HT-29 (cell line): ENCODE measurements at places on chromosomes 12 and 14.

GRCh38 chr14:96940009-96940408, 142.8 kb downstream of the VRK1 start:
- DNase-seq, result peak; percentile 10

DNA sequence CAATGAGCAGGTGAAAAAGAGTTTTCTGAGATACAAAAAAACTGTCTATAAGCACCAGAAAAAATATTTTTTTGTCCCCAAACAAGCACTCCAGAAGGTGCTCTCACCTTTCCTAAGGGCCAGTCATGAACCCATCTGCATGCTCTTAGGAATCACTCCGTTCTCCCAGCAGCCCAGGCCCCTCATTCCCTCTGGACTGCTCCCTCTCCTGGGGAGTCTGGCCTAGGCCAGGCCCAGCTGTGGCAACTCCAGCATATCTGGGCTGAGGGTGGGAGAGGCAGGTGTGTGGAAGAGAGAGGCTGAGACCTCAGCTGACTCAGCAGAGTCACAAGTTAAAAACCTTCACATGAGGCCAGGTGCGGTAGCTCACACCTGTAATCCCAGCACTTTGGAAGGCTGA, 54.6 kb downstream of the TRAFD1 start:
- DNase-seq, result no peak

GRCh38 chr12:110813285-110813684, 33.5 kb upstream of the CCDC63 start:
- no peak for DNase-seq

- DNase-seq, result no peak
Measured at GRCh38 chr12:26273811-26274210, 78.4 kb downstream of the SSPN start.

DNA sequence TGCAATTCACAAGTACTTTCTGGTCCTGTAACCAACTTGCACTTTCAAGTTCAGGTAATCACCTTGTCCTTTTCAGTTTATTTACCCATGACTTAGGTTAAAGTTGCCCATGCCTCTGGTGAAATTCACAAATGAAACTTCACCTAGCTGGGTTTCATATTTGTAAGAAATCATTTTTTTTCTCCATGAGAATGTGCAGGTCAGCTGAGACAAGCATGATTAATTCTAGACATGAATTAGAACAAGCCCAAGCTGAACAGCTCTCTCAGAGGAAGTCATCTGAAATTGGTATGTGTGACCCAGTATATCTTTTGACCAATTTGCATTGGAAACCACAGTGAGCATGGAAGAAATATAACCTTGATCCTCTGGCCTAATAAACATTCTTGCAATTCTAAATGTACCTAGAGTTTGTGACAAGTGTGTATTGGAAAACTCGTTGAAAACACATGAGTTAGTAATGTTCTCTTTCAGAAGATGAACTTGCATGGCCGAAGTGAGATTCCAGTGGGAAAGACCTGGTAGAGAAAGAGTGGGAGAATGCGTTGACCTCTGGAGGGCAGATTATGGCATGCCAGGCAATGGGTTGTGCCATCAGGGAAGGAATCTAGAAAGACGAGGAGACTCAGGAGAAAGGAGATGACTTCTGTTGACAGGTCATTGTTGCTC, 486.5 kb downstream of the ZFP36L1 start:
- no peak for DNase-seq

GRCh38 chr12:108592033-108592909, 5.6 kb downstream of the TMEM119 start:
- no peak for DNase-seq

GRCh38 chr12:75481013-75481705, 604 bp downstream of the GLIPR1 start:
- DNase-seq, result no peak

DNA sequence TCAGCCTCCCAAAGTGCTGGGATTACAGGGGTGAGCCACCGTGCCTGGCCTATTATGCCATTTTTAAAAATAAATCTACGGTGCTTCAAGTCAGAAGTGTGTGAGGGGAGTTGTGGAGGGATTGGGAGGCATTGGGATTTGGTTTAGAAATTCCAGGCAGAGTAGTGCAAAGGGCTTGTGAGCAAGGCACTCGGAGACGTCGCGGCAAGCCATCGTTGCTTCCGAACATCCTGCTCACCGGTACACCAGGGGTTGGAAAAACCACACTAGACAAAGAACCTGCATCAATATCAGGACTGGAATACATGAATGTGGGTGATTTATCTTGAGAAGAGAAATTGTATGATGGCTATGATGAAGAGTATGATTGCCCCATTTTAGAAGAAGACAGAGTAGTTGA, 227.0 kb downstream of the ALG10 start:
- DNase-seq, result no peak

- DNase-seq, result no peak
Measured at GRCh38 chr14:96095581-96096476, 56.7 kb downstream of the C14orf132 start.
